Ovary (tissue), 10 donors: ENCODE measurements at places on chromosomes 6 and 20.

DNA sequence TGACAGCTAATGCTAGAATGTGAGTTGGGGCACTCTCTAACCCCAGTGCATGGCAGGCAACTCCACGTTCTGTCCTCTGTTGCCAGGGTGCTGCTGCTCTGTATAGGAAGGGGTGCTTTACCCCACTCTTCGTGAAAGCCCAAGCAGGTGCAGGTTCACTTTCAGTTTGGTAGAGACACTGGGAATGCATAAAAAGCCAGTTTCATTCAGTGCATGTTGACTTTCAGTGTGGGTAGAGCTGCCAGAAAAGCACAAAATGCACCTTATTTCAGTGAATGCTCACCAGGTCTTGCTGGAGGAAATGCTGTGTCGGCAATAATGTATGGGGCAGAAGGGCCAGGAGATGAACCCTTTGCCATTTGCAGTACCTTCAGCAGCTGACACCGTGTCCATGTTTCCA, 62.1 kb upstream of the ADGRB3 start:
- no peak for DNase-seq

DNA sequence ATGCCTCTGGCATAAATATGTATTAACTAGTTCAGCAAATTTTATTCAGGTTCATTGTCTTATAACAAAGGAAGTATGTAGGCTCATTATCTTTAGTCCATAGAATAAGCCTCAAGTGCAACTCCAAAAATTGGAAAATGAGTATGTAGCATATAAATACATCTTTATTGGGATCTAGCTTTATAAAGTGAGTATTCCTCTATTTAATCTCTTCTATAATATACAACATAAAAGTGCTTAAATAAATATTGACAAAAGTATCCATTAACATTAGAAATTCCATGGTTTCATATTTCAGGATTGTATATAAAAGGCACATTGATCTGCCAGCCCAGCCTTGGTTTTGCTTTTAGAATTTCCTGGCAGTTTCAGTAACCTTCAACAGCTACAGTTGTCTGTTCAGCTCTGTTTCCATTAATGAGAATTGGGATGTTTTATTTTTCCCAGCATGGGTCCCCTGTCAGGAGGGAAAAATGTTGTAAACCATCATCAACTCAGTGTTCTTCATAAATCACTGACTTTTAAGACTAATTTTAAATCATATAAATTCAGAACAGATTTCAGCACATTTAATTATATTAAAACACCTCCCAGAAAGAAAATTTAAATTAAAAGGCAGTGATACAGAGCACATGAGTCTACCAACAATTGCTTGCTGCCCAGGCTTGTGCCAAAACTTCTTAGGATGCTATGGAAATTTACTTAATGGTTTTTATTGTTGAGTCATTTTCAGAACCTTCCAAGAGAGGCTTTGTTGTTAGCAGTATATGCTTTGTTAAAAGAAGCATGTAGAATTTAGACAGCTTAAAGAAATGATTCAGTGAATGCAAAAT, 119.7 kb downstream of the ADGRG6 start:
- DNase-seq, result no peak

DNA sequence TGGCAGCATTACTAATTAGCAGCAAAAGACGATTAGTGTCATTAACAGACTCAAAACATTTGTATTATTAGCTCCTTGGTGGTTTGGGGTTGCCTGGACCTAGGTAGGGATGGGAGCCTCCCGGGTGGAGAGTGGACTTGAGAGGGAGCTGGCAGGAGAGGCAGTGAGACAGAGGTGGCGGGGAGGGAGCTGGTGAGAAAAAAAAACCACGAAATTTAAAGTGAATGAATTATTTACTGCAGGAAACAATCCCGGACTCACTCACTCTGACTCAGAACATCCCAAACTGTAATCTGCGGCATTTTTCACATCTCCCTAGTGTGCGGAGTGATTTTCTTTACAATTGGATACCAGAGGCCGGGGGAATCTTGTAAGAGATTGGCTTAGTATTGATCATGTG, 14.3 kb upstream of the CDH22 start:
- DNase-seq, result no peak

- no peak for DNase-seq
Measured at GRCh38 chr6:11198663-11199603, 33.5 kb downstream of the NEDD9 start.

GRCh38 chr6:28737750-28738395, 185.9 kb downstream of the TRIM27 start:
- no peak for DNase-seq

- no peak for DNase-seq
Measured at GRCh38 chr6:82178077-82178758, 69.3 kb downstream of the IBTK start.

- no peak for DNase-seq
Measured at GRCh38 chr6:39243809-39244208, 14.5 kb upstream of the KCNK5 start.

- DNase-seq, result no peak
Measured at GRCh38 chr20:6582449-6582848, 185.0 kb upstream of the BMP2 start.

DNA sequence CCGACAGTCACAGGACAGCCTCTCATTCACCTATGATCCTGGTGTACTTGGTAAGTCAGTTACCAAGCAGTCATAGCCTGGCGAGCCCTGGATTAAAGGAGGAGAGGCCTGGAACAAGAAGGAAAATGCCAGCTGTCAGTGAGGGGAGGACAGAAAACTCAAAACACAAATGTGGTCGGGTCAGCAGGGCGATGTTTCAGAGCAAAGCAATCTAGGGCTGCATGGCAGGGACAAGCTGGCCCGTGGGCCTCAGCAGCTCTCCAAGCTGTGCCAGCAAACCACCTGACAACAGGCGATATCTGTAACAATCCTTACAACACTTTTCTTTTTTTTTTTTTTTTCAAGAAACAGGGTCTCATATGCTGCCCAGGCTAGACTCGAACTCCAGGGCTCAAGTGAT, 40.3 kb downstream of the MGME1 start:
- no peak for DNase-seq

GRCh38 chr20:12722091-12722490, 286.7 kb upstream of the SPTLC3 start:
- no peak for DNase-seq

- DNase-seq, result peak; percentile 32
Measured at GRCh38 chr6:142697922-142698321, 247.1 kb downstream of the HIVEP2 start.

GRCh38 chr6:26053992-26054780, 33.0 kb upstream of the HFE start:
- DNase-seq, result no peak

DNA sequence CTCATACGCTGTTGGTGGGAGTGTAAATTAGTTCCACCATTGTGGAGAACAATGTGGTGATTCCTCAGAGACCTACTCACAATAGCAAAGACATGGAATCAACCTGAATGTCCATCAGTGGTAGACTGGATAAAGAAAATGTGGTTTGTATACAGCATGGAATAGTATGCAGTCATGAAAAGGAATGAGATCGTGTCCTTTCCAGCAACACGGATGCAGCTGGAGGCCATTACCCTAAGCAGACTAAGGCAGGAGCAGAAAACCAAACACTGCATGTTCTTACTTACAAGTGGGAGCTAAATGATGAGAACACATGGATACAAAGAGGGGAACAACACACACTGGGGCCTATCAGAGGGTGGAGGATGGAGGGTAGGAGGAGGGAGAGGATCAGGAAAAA, 54.6 kb downstream of the SYNJ2 start:
- DNase-seq, result no peak
